ENCODE measurements at places on chromosomes 5 and 9.

GRCh38 chr9:18673179-18673578 lies 199.2 kb downstream of the ADAMTSL1 start:
- no peak for DNase-seq

DNA sequence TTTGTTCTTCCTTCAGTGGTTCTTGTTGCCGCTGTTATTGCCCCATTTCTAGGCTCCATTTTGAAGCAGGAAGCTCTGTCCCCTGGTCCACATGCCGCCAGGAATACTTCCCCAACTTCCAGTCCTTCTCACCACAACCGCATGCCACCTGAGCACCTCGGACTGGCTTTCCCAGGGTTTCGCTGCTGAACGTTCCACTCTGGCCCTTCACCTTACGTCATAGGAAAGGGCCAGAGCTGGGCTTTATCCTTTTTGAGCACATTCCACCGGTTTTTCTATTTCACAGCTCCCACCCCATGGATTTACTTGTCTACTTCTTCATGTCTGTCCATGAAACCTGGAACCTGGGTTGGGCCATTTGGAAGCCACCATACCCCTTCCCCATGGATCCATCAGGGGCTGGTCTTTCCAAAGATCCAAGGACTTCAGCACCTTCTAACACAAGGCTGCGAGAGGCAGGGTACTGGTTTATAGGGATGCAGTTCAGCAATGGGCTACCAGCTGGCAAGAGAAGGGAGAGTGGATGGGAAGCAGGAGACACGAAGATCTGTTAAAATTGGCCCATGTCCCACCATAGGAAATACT lies 557.4 kb downstream of the BNC2 start:
- no peak for DNase-seq

GRCh38 chr5:175354964-175355363 lies 89.0 kb downstream of the DRD1 start:
- DNase-seq = no peak

DNA sequence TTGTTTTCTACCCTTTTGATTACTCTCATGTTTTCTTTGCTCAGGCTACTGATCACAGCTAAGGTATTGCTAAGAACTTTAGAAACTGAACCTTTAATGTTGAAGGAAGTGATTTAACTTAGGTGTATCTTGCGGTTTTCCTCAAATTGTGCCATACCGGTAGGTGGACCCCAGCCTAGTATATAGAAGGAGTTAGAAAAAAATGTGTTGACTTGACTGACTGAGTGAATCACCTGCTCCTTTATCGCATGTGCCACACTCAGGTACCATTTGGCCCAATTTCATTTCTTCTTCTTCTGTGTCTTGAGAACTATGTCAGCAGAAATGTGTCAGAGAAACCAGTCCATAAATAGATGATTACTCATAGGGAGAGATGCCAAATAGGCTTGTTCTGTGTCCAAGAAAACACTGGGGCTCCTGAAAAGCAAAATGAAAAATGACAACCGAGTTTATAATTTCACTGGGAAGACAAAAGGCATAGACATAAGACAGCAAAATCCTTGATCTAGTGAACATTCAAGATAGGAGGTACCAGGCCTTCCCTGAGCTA lies 19.4 kb downstream of the PLPPR1 start:
- DNase-seq = no peak

GRCh38 chr9:137309368-137310188 lies 7.5 kb upstream of the NRARP start:
- peak; percentile 59 for DNase-seq

DNA sequence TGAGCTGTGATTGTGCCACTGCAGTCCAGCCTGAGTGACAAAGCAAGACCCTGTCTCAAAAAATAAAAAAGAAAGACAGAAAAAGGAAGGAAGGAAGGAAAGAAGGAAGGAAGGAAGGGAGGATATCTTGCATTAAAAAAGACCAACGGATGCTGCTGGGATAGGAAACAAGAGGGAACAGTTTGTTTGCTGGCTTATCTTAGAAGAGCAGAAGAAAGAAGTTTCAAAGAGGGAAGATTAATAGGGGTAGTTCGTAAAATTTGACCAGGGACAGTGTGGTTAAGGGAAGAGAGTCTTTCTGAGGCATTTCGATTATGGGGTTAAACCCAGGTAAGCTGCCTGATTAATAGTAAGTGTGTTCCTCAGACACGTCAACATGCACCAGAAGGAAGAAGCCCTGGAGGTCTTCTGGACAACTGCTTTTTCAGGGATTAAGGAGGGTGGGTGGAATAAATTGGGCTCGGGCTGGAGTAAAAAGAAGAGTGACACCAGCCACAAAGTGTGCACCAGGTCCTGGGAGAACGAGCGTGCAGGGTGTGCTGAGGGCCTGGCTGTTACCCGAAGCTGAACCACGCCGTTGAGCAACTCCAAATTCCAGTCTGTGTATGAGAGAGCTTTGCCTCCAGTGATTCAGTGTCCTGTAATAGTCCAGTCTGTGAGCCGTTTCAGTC lies 24.8 kb downstream of the FYB1 start:
- no peak for DNase-seq

DNA sequence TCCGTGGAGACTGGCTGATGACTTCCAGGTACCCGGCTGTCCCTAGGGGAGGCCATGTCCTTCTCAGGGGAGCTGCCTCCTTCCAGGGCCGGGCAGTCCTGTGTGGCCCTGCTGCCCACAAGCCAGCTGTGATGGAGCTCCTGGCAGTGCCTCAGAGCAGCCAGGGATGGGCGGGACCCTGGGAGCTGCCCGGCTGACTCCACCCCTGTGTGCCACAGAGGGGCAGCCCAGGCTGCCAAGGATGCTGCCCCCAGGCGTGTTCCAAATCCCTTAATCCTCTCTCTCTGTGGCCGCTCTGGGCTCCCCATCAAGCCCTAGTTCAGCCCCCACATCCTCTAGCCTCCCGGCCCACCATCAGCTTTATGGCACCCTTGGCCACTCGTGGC lies 7.0 kb upstream of the SCGB3A1 start:
- DNase-seq = peak; percentile 73

DNA sequence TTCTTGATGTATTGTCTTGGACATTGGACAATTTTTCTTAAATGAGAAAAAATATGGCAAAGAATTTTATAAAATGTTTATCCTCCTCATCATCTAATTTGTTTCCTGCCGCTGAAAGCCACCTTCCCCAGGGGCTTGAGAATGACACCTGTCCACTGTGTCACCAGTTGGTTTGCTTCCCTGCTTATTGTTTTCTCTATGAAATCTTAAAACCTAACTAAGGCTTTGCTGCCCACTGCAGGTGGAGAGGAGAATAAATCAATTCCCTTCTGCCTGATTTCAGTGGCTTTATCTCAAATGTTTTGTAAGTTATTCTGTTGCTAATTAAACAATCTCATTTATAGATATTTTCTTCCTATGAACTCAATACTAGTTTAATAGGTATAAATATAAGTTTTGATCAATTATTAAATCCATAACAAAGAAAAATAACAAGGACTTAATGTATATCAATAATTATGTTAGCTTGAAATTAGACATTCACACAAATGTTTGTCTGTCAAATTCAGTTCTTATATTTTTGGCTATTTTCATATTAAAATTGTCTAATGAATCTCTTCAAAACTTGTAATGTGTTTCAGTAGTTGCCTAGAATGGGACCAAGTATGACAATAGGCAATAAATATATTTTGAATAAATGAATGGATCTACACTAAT lies 822.5 kb downstream of the PTPRD start:
- no peak for DNase-seq

DNA sequence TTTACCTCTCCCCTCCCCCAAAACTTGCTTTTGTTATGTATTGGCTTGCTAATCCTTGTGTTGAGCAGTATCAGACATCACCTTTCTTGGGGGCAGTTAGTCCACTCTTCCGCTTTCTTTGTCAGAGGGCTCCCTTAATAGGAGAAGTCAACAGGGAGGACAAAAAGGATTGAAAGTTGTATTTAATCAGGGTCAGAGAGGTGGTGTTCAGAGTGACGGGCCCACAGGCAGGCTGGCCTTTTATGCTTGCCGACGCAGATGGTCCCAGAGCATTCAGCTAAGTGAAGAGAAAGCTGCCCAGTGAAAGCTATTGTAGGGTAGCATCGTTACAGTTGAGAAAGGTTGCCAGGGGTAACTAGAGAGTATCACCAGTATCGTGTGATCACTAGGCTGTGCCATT lies 131.1 kb downstream of the ZCCHC7 start:
- no peak for DNase-seq

DNA sequence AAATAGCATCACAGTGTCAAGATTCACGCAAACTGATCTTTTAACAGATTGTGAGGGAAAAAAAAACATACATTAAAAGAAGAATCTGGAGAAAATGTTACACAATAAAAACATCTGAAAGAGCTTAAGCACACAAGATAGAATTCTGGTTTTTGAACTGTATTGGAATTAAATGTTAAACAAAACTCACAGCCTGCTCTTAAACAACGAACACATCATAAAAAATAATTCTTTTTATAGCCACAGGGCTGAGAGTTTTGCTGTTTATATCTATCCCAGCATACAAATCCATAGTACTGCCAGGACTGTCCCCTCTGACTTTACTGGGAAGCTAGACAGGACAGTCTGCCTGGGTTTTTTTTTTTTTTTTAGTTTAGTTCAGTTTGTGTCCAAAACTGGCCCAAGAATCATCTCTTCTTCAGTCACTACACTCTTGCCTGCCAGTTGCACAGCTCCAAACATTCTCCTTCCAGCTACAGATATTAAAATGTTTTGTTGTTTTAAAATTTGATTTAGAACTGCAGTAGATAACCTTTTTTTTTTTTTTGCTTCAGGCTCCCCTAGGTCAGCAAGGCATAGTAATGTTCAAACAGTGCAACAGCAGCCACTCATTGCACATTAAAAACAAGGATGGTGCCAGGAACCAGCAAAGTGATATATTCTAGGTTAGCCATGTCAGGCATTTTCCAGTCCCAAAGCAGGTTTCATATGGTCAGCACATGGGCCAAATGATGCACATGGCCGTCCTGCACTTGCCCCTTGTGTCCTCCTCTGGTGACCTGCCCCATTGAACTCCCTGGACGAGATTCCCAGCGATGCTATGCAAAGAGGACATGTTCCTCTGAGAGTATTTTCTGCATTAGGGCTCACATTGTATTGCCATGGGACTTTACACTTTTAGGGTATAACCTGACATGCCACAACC lies 173.6 kb downstream of the ARL15 start:
- DNase-seq = no peak

- no peak for DNase-seq
Measured at GRCh38 chr9:88852794-88853193, 138.5 kb upstream of the S1PR3 start.

- no peak for DNase-seq
Measured at GRCh38 chr5:14488709-14489108, 92.9 kb upstream of the OTULINL start.

GRCh38 chr9:8143677-8144076 lies 344.1 kb upstream of the DMAC1 start:
- DNase-seq = no peak

DNA sequence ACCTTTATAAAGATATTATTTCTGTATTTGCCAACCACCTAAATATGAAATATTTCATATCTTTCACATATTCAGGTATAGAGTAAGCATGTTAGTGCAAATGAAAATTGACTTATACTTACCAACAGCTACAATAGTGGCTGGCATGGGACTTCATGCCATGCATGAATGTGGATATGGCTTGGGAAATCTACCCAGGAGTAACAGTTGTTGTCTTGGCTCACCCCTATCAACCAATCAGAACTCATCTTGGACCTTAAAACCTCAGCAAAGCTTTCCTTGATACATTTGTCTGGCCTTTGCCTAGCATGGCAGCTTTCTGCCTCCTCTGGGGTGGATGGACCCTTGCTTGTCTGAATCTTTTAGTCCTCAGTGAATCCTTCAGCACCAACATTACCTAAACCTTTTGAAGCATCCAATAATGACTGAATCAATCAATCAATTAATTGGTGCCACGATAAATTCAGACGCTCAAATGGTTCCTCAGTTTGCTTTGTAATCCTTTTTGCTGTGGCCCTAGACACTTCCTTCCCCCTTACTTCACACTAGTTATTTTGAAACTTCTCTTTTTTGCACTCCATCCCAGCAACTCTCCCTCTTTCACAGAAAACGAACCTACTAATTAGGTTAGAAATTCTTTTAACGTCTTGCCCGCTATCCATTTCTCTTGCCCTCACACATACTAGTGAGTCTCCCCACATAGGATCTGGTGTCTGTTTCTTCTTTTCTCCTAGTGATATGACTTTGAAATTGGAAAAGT lies 132.3 kb upstream of the ZNF608 start:
- no peak for DNase-seq

DNA sequence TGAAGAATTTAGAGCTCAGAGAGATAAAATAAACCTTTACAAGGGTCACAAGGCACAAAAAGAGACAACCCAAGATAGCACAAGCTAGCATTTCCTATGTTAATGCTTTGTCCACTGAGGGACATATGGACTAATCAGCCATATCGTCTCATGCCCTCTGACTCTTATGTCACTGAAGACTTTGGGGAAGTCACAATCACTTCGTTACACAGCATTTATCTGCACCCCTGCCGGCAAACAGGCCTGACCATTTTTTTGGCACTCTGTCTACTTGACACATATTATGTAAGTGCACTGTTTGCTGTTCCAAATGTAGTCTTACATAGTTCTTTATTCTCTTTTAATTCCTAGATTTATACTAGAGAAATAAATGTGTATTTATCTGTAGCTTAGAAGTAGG lies 13.9 kb upstream of the BNC2 start:
- no peak for DNase-seq

GRCh38 chr9:124707666-124708065 lies 63.4 kb downstream of the NR6A1 start:
- DNase-seq = no peak

DNA sequence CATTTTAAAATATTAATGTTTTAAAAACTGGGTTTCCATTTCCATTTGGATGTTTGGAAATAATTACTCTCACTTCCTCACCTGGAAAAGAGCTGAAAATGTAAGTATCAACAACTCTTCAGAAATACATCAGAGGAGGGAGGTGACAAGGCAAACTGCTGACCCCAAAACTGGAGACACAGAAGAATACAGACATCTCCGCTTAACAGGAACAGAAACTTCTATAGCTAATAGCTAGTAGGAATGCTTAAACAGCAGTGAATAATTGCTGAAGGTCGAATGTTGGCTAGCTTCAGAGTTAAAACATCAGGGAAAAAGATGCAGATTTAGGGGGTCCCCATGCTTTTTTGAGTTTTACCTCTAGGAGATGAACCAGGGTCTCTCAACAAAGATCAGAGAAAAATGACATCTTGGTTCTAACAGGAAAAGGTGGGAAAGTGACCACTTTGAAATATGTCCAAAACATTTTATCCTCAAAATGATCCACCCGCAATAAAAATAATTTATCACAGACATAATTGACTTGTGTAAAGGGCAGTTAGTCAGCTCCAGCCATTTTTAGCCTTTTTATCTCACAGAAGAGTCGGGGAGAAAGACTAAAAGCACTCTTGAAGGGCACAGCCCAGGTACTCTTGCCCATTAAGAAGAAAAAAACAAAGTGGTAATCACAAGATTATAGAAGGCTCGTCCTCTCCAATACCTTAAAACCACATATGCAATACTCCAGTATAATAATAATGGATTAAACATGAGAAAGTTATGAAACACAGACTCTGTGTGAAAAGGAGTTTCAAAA lies 1474.9 kb downstream of the EFNA5 start:
- no peak for DNase-seq

DNA sequence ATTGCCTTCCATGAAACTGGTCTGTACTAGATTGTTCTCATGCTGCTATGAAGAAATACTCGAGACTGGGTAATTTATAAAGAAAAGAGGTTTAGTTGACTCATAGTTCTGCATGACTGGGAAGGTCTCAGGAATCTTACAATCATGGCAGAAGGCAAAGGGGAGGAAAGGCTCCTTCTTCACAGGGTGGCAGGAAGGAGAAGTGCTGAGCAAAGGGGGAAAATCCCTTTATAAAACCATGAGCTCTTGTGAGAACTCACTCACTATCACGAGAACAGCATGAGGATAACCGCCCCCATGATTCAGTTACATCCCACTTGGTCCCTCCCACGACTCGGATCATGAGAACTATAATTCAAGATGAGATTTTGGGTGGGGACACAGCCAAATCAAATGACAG lies 163.2 kb downstream of the RFK start:
- DNase-seq = no peak
